ENCODE measurements at places on chromosomes 13 and 19.

GRCh38 chr13:32001154-32001768, 30.3 kb upstream of the FRY start:
- DNase-seq = peak; percentile 34

- DNase-seq = no peak
Observed at GRCh38 chr13:44088991-44089413, 209.3 kb downstream of the LACC1 start.

- DNase-seq = no peak
Observed at GRCh38 chr13:85847012-85847411, 47.8 kb upstream of the SLITRK6 start.

GRCh38 chr13:60226507-60226906, 62.8 kb upstream of the DIAPH3 start:
- peak; percentile 40 for DNase-seq

DNA sequence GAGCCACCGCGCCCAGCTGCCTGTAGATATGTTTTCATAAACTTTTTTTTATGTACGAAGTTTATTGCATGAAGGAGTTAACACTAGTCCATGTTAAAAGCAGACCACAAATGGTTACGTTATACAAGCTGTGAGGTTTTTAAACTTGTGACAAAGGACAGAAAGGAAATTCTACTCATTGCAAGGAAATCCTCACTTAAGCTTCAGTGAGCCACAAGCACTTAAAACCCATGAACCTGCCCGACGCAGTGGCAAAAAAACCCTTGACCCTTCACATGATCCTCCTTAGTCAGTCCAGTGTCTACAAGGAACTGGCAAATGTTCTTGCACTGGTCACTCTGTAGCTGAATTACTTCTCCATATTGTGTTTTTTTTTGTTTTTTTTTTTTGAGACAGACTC, 4.2 kb downstream of the MPND start:
- no peak for DNase-seq

GRCh38 chr19:45524575-45525129, 17.4 kb downstream of the VASP start:
- DNase-seq = no peak

DNA sequence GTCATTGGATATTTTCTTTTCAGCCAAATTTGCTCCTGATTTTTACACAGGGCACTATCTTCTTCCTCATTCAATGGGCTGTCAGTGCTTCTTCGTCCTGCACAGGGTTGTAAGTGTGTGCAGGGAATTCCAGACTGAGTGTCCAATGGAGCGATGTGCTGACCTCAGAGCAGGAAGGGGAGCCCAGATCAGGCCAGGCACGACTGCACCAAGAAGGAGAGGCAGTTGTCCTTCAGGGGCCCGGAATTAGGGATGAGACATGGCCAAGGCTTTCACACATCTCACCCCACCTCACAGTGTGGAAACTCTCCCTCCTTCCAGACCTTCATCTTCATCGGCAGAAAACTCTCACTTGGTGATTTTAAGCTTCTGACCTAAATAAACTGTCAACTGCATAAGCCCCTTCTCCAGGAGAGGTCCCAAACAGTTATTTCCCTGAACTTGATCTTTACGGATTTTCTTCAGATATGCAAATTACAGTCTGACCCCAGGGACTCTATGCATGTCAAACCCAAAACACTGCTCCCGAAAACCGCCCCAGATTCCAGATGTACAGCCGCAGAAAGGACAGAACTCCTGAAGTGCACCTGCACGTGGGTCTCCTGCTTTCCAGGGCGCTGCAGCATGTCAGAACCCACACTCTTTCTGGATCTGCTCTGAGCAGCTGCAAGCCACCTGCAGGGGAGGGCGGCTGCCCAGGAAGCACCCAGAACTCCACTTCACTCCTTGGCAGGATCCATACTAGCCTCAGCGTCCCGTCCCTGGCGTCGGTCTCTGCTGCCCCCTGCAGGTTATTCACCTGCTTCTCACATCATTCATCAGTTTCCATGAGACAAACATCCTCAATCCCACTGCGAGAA, 625 bp upstream of the ZNF20 start:
- DNase-seq = peak; percentile 77

DNA sequence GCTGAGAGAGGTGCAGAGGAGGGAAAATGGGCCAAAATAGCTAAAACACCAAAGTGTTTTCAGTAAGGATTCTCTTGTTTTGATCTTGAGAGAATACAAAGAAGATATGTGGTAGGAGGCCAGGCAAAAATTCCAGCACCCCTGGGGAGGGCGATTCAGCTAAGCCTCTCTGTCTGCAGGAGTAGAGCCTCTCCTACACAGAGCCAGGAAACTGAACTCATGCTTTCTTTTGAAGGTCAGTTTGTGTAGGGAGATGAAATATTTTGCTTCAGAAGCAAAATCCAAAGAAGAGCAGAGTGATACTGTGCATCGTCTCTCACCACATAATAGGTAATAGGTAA, 565.0 kb downstream of the FGF9 start:
- no peak for DNase-seq

GRCh38 chr13:70604448-70604847, 496.2 kb upstream of the KLHL1 start:
- DNase-seq = no peak

DNA sequence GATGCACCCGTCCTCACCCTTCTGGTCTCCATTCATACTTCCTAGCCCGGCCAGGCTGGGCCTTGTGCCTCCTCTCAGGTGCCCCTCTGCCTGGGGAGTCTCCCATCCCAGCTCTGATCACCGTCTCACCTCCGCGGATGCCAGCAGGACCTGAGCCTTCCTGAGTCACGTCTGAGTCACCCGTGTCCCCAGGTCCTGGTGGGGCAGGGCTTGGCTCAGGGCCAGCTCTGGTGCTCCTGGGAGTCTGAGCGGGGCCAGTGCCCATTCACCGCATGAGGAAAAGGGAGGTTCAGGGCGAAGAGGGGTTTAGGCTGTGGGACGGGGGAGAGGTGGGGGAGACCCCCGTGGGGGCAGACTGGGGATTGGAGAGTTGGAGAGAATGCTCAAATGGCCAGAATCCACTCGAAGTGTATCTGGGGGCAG, 593 bp downstream of the ATP8B3 start:
- DNase-seq = peak; percentile 26

GRCh38 chr13:88068975-88069374, 397.8 kb downstream of the SLITRK5 start:
- DNase-seq = no peak

DNA sequence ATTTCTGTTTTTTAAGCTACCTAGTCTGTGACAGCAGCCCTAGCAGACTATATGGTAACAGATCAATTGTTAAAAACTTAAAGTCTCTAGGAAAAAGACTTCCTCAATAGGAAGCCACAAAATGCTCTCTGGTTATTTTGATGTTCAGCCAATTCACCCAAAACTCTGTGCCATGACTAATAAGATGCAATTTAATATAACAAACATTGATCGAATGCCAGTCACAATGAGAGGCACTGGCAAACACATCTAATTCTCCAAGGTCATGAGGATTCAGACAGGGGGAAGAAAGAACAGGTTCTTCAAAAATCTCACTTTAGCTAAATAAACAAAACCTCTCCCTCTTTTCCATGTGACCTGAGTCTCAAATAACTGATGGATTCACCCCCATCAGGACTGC, 107.5 kb downstream of the SUCLA2 start:
- no peak for DNase-seq

- DNase-seq = no peak
Observed at GRCh38 chr13:26831336-26831908, 70.8 kb upstream of the GPR12 start.

DNA sequence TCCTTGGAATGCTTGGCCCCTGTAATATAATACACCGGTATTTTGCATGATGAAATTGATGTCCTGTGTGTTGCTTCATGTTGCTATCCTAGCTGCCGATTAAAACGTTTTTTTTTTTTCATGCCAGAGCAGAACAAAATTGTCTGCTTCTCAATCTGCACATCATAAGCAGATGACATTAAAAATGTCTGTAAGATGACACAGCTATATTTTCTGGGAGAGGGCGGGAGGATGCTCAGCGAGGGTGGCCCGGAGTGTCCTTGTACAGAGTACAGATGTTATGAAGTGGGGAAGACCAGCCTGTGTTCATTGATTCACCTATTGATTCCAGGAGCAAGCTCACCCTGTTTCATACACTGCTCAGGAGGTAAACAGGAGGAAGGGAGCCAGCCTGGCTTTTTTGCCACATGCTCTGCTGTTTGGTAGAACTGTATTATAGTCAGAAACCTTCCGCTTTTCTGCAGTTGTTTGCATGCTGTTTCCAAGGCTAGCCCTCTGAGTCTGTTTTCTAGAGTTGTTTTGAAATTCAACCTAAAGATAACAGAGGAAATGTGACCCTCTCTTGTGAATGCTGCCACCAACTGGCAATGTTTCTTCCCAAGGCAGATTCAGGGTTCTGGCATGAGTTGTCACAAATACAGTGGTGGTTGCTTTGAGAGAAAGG, 4.7 kb upstream of the IRS2 start:
- peak; percentile 73 for DNase-seq

DNA sequence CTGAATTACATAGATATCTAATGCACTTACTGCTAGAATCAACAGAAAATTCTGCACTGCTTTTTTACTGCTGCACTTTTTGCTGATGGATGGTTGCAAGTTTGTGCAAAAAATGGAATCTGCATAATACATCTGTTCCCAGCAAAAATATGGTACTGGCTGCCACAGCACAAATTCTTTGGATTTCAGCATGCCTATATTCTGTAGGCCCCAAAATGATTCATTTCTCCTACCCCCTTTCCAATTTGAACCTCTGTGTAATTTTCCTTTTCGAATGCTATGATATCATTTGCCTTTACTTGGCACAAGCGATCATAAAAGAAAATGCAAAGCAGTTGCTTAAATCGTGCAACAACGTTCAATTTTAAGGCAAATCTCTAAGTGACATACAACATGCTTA, 524.2 kb upstream of the NBEA start:
- no peak for DNase-seq

DNA sequence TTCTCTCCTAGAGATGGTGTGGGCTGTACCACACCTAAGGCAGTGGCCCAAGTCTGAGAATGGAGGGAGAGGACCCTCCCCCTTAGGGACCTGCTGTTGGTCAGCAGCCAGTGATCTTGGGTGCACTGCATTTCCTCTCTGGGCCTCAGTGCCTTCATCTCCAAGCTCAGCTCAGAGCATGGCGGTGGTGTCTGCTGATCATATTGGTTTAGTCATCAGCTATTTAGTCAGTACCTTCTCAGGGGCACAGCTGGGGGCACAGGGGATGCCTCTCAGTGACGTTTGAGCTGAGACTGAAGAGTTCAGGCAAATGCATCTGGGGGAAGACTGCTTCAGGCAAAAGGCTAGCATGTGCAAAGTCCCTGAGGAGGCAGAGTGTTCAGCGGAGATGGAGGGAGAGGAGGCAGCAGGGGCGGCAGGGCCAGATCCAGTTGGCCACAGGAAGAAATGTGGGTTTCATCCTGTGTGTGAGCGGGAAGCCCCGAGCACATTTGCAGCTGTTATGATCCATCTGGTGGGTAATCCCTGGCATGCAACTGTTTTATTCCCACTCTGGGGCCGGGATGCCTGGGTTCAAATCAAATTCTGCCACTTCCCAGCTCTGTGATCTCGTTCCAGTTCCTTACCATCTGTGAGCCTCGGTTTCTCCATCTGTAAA, 15.7 kb upstream of the PGLS start:
- DNase-seq = no peak

- DNase-seq = no peak
Observed at GRCh38 chr13:92297971-92298942, 899.8 kb downstream of the GPC5 start.

- peak; percentile 70 for DNase-seq
Observed at GRCh38 chr19:5292822-5293611, 47.6 kb downstream of the PTPRS start.

DNA sequence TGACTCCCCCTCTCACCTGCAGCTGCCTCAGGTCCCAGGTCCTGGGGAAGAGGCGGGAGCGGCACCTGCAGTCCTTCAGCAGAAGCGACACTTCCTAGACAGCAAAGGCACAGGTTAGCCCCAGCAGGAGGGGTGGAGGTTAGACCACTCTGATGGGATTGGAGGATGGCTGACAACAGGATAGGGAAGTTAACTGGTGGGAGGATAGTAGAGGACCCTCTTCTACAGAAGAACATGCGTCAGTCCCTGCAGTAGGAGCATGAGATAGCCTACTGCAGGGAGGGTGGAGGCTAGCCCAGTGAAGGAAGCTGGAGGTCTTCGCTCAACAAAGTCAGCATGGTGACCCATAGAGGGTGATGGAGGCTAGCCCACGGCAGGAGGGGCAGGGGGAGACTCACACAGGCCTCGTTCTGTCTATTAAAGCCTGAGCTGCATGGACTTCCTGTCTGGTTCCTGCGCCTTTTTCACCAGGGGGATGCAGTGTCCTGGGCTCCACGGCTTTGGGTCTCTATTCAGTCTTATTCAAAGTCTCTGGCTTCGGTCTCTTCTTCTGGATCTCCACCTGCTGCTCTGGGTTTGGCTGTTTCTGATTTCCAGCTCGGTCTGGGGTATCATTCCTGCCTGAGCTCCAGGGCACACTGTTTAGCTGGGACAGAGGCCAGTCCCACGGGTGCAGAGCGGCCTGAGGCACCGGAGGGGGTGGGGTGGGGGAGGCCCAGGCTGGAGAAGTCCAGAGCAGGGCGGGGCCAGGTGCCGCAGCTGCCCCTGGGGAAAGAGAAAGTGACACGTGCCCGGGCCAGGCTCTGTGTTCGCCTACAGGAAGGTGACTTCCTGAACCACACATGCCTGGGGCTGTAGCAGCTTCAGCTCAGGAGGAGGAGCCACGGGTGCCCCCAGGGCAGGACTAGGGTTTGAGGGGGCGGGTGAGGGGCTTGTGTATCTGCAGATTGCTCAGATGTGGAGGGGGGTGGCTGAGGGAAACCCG, 7.3 kb downstream of the IFNL3 start:
- no peak for DNase-seq

GRCh38 chr13:30453727-30454126, 12.0 kb downstream of the HMGB1 start:
- no peak for DNase-seq

DNA sequence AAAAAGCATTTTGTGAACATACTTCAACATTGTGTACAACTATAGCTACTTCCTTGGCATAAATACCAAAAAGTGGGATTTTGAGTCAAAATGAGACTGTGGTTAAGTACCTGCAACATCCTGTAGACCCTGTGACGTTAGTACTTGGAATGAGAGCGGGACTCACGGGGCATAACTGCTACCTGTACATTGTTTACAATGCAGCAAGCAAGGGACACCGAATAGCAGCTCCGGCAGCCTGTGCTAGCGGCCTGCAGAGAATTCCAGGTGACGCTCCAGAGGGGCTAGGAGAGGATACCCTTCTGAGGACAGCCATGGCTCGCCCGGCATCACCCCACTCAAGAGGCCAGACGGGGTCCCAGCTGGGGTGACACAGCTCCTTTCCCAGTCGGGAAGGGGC, 824 bp upstream of the ZNF331 start:
- no peak for DNase-seq

DNA sequence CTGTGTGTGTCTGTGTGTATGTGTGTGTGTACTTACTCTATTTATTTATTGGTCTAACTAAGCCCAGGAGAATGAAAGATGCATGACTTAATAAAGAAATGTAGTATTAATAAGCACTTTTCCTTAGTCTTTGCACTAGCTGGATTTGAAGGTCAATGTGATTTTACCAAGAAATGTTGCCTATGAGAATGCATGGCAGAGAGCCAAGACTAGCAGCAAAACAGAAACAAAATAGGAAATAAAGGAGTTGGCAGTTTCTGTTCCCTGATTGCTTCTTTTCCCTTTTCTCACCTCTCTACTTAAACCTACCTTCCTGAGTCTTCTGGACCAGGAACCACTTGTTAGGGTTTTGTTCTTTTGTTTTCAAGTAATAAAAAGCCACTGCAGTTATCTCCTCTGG, 286.1 kb downstream of the KCTD12 start:
- DNase-seq = peak; percentile 7

Measured in fibroblast of gingiva (primary cell).